Amygdala (tissue), 56 donors: ENCODE measurements at places on chromosomes 2 and 18.
A peak's percentile ranks its signal among the peaks of the same experiment; 100 is the strongest.

- DNase-seq = no peak
Observed at GRCh38 chr18:67362906-67363305, 153.6 kb downstream of the DSEL start.

DNA sequence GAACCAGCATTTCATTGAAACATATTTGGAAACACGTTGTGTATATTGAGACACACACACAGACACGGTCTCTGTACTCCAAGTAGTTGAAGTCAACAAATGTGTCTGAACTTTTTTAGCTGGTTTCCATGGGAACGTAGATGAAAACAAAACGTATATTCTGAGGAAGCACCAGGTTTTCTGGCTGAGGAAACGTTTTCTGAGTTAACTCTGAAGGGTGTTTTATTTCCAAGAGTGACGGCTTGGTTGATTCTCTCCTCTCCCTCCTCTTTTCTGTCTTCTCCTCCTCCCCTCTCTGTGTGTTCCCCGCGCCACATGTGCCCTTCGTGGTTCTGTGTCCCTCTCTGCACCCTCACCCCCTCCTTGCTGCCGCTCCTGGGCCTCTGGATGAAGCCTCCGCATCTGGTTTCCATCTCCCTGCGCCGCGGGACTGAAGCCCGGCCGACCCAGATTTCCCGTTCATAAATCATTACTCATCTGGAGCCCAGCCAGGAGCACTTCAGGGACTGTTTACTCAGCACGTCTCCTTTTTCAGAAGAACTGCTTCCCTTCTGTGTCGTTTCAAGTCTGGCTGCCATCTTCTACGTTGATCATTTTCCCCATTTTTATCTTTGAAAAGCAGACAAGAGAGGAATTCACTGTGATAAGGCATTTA, 122.7 kb downstream of the COL6A3 start:
- DNase-seq = no peak

GRCh38 chr2:226336283-226336682, 463.3 kb downstream of the IRS1 start:
- no peak for DNase-seq

DNA sequence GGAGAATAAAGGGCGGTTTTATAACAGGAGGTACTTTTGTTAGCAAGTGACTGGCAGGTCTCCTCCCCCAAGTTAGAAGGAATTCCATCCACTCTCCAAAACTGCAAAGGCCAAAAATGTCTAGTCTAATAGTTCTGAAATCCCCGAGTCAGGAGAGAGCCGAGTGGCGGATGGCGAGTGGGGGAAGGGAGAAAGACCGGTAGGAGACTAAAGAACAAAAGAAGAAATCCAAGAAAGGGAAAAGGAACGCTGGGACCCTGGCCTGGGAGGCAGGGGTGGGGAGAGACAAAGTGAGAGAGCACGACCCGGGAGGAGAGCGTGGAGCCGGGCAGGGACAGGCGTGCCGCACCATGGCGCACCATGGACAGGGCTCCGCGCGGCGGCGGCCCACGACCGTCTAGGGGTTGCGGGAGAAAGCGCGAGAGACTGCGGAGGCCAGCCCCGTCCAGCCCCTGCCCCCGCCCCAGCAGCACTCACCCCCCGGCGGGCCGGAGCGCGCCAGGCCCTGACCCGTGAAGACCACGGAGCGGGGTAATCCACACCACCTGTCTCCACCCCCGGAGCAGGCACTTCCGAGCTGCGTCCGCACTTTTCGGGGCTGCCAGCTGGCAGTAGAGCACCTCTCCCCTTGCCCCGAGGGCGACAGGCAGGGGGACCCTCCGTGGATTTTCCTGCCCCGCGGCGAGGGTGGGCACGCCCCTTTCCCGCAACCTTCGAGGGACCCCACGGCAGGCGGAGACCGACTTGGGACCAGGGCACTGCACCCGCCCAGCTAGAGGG, 1.6 kb downstream of the CDH2 start:
- DNase-seq = peak; percentile 40

DNA sequence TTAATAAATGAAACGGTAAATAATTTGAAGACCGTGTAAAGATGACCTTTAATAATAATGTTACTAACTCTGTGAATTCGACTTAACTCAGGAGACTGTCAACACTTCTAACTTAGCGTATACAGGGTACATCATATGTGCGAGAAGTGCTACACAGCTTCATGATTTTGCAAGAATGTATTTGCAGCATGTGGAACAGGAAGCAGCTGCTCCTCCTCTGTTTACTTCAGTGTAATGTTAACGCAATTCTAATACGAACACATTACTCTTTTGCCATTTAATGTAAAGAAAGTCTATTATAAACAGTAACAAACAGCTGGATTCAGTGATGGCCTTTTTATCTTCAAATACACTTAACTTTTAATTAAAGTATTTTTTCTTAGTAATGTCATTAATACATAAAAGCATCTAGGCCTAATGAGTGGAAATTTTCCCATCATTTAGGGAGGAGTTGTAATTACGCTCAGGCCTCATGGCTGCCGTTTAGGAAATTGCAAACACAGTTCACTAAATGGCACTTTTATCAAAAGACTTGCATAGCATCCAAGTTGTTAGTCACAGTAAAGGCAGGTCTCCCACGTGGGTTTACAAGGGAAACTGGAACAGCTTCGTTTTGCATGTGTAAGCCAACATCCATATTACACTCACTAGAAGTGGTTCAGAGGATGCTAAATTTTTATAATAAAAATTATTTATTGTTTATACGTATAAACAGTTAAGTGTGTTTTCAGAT, 635.7 kb downstream of the FBXO15 start:
- DNase-seq = no peak

DNA sequence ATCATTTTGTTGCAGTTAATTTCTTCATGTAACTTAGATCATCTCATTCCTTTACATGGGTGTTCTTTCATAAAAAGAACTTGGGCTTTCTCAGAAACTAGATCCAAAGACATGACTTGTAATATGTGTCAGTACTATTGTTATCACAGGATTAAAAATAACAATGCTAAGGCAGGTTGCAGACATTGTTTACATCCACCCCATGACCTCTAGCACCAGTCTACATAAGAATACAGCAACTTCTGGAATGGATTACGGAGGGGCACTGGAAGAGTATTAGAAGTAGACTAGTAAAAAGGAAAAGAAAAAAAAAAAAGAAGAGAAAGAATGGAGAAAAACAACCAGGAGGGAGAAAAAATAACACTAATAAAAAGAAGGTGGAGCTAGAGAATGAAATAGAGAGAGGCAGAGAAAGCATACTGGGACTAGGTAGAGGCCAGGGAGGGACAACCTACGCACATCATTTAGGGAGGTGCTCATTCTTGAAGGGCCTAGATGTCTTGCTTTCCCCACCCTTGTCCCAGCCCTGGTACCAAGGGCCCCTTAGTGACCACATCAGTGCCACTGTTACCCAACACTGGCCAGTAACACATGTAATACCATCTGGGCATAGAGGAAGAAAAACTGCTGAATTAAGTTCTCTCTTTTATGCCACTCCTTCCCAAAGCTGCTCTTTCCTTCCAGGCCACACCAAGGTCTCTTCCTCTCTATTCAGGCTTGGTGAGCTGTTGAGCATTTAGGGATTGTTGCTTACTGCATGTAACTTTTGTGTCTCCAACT, 70.6 kb upstream of the KLF7 start:
- no peak for DNase-seq

DNA sequence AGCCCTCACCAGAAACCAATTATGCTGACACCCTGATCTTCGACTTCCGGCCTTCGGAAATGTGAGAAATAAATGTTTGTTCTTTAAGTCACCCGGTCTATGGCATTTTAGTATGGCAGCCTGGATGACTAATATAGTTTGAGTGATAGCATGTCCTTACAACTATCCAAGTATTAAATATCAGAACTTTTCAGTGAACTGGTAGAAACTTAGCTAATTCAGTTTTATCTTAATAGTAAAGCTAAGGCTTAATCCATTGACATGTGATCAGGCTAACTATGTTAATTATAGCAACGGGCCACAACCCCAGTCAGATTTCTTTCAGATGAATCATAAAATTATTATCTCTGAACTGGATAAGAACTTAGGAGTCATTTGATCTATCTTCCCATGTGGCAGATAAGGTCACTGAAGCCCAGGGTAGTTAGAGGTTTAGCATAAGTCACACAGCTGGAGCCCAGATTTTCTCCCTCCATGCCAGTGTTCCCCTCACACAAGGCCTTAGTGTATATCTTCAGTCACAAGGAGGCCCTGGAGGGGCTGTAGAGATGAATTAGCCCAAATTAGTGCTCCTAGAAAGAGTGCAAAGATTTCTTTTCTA, 40.7 kb upstream of the UPP2 start:
- DNase-seq = no peak

DNA sequence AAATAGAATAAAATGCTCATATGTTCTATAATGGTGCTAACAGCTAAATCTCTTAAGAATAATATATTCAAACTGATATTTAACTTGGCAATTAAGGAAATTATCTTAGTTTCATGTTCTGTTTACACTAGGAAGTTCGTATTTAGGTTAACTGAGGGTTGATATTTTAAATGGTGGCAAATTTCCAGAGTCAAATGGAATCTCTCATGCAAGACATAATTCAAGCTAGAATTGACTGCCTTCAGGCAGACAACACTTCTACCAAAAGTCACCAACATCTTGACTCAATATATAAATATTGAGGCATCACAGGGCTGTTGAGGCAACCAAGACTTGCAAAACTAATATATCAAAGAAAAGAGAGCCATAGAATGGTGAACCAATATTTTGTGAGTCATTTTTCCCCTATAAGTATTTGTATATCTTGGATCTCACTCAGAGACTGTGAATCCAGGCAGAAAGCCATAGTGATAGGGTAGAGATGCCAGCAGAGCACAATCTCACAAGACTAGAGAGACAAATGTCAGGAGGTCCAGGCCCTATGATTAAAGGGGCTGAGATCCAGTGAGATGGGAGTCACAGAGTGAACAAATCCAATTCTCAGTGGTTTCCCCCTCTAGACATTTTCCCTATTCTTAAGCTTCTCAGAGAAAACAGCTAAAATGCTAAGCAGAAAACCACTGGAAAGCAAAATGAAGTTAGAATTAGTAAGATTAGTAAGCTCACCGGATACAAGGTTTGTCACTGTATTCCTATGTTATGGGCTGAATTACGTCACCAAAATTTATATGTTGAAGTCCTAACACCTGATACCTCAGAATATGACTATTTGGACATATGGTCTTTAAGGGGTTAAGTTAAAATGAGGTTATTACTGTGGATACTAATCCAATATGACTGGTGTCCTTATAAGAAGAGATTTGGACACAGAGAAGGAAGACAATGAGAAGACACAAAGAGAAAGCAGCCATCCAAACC, 358.2 kb upstream of the UBE2E3 start:
- DNase-seq = no peak

DNA sequence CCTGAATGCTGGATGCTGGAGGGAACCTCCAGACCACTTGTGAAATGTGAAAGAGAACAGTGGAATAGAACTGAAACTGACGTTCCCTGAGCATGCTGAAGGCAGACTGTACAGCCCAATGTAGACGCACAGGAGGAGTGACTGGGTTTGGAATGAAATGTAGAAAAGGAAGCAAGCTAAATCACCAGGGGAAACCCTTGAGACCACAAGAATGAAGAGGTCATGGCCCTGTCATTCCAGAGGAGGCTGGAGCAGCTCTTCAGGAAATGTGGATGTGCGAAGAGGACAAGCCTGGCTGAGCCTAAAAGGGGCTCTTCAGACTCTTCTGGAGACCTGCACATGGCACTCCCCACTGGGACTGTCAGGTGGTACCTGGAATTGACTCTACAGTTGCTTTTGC, 118.5 kb upstream of the ALPP start:
- no peak for DNase-seq

DNA sequence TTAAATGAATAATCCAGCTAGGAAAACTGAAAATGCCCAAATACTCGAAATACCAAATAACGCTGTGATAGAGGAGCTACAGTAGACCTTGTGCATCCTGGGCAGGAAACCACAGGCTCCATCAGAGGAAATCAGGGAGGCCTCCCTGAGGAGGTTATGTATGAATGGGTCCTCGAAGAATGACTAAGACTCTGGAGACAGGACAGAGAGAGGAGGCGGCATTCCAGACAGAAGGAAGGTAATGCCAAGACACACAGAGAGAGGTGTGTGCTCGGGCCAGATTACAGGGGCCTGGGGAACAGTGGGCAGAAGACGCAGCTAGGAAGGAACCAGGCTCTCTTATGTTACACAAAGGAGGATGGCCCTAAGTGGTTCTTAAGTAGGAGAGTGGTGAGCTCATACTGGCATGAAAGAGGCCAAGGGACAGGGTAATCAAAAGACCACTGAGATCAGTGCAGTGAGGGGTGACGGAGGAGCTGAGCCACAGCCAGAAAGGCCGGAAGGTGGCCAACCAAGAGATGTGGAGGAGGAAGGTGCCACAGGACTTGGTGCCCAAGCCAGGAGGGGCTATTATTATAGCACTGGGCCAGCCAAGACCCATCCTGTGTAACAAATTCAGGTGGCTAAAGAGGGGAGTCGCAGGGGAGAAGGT, 9.9 kb downstream of the ST3GAL5 start:
- no peak for DNase-seq

DNA sequence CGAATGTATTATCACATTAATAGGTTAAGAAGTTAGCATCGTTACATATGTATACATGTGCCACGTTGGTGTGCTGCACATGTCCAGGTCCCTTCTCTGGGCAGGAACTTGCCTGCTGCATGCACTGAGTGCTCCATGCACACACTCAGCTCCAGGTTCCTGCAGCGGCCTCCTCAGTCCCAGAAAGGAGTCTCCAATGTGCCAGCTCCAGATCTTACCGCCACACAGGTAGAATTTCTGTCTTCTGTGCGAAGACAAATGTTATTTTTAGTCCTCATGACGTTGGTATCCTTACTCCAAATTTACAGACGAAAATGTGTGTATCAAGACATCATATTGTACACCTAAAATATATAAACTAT, 127.1 kb downstream of the GALR1 start:
- no peak for DNase-seq

GRCh38 chr18:63160172-63160995, 159.2 kb downstream of the BCL2 start:
- DNase-seq = no peak

GRCh38 chr18:23194997-23195957, 60.0 kb downstream of the CABLES1 start:
- no peak for DNase-seq

DNA sequence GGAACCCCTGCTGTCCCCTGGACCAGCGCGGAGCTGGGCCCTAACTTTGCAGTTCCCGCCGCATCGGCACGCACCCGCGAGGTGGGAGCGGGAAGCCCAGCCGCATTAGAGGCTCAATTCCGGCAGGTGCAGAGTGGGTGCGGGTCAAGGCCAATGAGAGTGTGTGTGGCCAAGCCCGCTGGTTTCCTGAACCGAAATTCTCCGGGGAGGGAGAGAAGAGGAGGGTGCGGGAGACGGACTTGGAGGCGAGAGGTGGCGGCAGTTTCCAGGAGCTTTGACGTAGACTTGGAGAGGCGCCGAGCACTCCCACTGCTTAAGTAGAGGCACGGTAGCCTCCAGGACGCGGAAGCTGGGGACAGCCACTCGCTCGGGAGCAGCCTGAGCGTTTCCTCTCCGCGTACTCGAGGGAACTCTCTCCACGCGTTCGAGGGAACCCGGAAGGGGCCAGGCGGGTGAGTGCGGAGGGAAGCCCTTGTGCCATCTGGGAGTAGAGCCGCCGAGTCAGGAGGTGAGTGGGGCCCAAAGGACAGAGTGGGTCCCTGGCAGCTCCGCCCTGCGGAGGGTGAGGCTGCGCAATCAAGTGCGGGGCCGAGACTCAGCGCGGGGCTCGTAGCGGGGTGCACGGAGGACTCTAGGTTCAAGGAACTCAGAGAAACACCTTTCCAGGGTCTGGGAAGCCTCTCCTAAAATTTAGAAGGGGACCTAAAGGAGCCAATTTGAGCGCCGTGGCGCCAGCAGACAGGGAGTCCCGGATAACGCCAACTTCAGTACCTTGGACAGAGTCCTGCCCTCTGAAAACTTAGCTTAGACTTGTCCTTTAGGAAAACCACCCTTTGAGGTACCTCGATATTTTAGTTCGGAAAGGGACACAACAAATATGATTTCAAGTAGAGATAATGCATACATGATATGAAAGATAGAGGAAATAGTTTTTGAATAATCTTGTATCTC, at the start of gene FAM237A:
FAM237A (plus strand) TSS at position 413 of the 951 bp plus-strand sequence. CDS start 1,750 bp downstream, outside the sequence.
- DNase-seq = no peak
